Frontal cortex (tissue), 4 donors: ENCODE measurements at places on chromosomes 4 and X. TPM values are rescaled to one million over a fixed set of nuclear protein-coding genes. Genes with fewer than 3 reads are reported as not detected.
A peak's percentile ranks its signal among the peaks of the same experiment; 100 is the strongest.

Gene MTNR1A
- total RNA-seq = not detected

Gene PAGE2
- not detected for total RNA-seq

Gene TRPC5OS
- total RNA-seq = not detected

Gene COQ2
- total RNA-seq = 14.7 TPM

Gene CLGN
- 4.5 TPM for total RNA-seq

Gene PNMA5
- 2.4 TPM for total RNA-seq

Gene SCML2
- 13.9 TPM for total RNA-seq

GRCh38 chr4:138405934-138406567 is 163.9 kb upstream of the SLC7A11 start:
- DNase-seq = no peak

DNA sequence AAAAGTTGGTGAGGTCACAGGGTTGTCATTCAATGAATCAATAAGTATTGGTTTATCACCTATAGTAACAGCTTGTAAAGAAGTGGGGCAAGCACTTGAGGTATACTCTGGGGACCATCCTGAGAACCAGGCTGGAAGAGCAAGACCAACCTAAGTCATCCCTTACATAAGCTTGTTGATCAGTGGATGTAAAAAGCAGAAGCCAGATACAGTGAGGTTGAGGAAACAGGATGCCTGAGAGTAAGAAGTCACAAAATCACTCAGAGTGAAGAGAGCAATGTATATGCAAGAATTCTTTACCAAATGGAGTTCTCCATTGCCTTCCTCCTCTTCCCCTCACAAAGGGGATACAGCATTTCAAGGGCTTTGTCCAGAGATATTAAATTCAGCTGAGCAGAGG is 76.3 kb upstream of the PACRGL start:
- no peak for DNase-seq

DNA sequence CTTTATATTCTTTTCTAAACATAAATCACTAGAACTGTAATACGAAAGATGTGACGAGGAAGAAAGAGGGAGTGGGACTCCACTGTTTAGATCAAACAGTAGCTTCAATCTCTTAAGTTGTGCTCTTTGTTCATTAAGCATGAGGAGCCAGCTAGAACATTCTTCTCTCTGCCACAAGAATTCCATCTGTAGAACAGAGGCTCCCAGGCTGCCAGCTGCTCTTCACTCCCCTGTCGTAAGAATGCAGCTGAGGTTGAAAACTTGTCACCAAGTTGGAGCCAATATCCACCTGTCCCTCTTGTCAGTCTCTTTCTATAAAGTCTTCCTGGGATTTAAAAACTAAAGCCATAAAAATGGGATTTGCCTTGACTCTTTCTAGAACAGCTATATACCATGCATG is 65.0 kb upstream of the SEC24B start:
- DNase-seq = no peak

- no peak for DNase-seq
Observed at GRCh38 chrX:65755786-65756185, 88.3 kb downstream of the MSN start.

DNA sequence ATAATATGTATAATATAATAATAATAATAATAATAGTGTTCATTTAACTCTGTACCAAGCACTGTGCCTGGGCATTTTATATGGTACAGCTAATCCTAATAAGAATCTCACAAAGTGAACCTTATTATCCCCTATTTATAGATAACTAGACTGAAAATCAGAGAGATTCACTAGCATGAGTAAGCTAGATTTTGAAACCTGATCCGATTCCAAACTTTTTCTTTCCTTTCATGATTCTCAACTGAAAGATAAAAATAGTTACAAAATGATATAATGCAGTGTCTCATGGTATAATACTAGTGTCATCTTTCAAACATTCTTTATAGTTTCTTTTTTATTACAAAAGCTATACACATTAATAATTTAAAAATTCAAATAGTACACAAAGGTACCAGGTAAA is 55.9 kb upstream of the RNF128 start:
- no peak for DNase-seq

DNA sequence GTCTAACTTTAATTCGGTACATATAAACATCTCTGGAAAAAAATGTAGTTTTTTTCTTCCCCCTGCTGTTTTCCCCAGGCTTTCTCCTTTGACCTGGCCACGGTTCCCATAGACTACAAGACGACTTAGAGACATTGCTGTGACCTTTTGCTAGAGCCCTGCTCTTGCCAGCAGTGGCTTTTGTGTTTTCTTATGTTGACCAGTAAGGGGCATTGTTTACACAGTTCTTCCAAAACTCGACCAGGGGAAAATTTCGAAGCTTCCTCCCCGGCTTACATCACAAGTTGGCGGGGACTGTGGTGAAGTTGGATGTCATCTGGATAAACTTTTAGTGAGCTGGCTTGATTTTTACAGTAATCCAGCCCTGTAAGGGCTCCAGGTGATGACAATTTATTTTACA is 9.3 kb downstream of the CCDC160 start:
- DNase-seq = no peak

GRCh38 chr4:149009223-149009622 is 567.0 kb upstream of the NR3C2 start:
- DNase-seq = no peak

DNA sequence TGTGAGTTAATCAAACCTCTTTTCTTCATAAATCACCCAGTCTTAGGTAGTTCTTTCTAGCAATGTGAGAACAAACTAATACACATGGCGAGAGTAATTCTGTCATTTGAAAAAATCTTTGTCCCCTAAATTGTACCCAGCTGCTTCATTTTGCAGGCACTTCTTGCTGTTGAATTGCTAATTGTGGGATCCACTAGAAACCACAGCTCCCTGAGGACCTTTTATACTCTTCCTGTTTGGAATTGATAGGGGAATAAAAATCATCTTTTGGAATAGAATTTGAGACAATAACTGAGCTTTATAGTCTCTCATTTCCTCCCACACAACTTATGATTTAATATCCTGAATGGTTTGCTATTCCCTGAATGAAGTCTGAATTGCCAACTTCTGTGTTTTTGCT is 170.2 kb downstream of the PACRGL start:
- DNase-seq = no peak

DNA sequence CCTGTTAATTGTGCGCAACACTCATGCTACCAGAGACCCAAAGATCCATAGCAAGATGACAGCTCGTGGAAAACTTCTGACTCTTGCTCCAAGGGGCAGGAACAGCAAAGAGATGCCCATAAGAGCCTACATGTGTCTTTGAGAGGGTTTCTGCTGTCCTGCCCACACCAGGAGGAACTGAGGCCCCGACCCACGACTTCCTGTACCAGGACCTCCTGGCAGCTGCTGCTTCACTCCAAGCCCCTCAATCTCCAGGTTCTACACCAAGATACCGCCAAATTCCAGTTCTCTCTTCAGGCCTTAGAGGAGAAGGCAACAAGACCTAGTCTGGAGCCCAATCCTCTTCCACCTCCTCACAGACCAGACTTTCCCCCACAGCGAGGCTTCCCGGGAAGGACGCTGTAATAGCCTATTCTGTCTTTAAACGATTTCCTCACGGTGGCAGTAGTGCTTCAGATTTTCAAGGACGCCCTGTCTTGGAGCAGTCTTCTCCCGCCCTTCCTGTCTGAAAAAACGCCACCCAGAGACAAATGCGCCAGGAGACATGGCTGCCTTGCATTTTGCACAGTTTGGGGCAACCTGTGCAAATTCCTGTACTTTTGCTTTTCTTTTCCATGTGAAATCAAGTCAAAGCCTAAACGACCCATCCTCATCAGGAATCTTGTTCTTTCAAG is 230.2 kb upstream of the STK26 start:
- DNase-seq = no peak

DNA sequence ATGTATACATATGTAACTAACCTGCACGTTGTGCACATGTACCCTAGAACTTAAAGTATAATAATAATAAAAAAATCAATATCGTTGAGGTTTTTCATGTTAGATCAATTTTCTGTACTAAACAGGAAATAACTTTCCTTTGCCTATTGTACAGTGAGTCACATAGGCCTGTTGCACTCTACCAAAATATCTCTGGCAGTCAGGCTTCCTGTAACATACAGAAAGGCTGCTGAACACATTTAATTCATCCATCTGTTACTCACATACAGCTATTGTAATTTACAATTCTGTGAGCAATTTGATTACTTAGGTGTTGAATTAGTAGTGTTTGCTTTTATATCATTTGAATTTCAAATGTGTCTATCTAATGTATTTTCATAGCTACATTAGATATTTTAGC is 427.8 kb downstream of the TMA16 start:
- no peak for DNase-seq

DNA sequence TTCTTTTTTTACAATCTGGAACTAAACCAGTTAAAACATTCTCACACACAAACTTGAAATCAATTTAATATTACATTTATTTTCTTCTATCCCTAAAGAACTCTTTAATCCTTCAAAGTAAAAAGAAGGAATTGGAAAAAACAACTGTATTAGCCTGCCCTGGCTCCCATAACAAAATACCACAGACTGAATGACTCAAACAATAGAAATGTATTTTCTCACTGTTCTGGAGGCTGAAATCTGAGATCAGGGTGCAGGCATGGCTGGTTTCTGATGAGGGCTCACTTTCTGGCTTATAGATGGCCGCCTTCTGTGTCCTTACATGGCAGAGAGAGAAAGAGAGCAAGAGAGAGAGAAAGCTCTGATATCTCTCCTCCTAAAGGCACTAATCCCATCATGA is 149.4 kb downstream of the PDGFRA start:
- DNase-seq = no peak

GRCh38 chr4:40193578-40193977 is 3.3 kb upstream of the RHOH start:
- DNase-seq = no peak

DNA sequence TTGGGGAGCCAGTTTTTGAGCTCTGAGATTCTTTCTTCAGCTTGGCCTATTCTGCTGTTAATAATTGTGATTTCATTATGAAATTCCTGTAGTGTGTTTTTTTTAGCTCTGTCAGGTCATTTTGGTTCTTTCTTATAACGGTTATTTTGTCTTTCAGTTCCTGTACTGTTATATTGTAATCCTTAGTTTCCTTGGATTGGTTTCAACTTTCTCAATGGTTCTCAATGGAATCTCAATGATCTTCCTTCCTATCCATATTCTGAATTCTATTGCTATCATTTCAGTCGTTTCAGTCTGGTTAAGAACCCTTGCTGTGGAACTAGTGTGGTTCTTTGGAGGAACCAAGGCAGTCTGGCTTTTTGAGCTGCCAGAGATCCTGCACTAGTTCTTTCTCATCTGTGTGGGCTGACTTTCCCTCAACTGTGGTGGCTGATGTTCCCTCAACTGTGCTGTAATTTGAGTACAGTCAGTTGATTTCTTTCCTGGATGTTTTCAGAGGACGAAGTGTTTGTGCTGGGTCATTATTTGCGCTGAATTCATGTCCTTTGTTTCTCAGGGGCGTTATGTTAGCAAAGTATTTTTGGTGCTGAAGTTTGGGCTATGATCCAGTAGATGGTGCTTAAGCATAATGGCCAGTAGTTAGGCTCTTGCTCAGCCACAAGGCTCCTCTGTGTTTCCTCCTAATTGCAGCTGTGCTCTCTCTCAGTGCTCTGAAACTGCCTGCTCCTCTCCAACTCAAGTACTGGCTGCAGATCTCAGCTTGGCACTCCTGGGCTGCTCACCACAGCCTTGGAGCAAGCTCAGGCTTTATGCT is 27.5 kb downstream of the ENPEP start:
- no peak for DNase-seq

DNA sequence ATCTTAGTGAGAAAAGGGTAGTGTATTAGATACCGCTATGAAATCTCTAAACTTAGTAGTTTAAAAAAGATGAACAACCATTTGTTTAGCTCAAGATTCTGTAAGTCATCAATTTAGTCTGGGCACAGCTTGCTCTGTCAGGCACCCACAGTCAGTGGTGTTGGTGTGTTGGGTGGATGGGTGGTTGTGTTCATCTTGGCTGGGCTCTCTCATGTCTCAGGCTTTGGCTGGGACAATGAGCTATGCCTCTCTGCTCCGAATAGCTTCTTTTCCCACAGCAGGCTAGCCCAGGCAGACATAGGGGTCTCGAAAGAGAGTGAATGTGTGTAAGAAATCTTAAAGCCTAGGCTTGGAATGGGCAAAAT is 127.0 kb upstream of the GATB start:
- DNase-seq = no peak

- peak; percentile 65 for DNase-seq
Observed at GRCh38 chrX:53317365-53318069, 36.1 kb upstream of the IQSEC2 start.

DNA sequence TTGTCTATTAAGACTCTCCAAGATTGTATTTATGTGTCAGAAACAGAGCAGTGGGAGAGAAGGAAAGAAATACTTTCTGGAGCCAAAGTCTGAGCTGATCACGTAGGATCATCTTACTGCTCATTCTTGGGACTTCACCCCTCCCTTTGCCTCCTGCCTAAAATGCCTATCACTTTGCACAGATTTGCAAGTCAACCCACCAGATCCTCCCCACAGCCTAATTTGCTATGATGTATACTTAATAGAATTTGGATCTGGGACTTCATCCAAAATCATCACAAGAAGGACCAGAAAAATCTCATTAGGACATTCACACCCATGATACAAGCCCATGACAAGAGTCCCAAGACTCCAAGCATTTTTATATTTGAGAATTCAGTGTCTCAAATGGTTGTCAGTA is 290.2 kb downstream of the FBXW7 start:
- DNase-seq = no peak

GRCh38 chrX:154012336-154012991 is 7.2 kb downstream of the IRAK1 start:
- DNase-seq = no peak

- DNase-seq = no peak
Observed at GRCh38 chr4:12692815-12693214, 791.3 kb downstream of the RAB28 start.

GRCh38 chrX:133171962-133172708 is 46.0 kb downstream of the TFDP3 start:
- DNase-seq = no peak
